IMR-90 (cell line): ENCODE measurements at places on chromosomes 13 and 19. TPM values are rescaled to one million over a fixed set of nuclear protein-coding genes. Genes with fewer than 3 reads are reported as not detected.
A peak's percentile ranks its signal among the peaks of the same experiment; 100 is the strongest.

GRCh38 chr13:111121506-111121905, 6.4 kb downstream of the ARHGEF7 start:
- no peak for DNase-seq

GRCh38 chr19:55580628-55581144, at the start of gene ZNF579:
Gene ZNF579 (minus strand): TSS chr19:55580848. CDS start chr19:55579639, 1,209 bp downstream.
- DNase-seq = peak; percentile 91

GRCh38 chr19:2701361-2702169, 929 bp downstream of the GNG7 start:
- DNase-seq = no peak

DNA sequence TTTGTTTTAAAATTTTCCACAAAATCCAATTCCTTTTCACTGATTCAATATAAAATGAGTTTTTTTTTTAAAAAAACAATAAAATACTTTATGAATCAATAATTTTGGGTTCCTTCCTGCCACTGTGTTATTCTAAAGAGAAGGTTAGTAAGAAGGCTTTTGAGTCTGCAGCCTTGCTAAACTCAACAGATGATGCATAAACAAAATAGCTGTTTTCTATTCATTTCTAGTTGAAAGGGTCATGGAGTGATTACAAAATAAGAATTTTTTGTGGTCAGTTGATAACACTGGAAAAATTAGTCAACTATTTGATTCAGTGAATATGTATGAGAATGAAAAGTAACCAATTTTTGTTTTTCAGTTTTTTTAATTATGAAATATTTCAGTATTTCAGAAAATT, 169.9 kb downstream of the VWA8 start:
- peak; percentile 24 for DNase-seq

DNA sequence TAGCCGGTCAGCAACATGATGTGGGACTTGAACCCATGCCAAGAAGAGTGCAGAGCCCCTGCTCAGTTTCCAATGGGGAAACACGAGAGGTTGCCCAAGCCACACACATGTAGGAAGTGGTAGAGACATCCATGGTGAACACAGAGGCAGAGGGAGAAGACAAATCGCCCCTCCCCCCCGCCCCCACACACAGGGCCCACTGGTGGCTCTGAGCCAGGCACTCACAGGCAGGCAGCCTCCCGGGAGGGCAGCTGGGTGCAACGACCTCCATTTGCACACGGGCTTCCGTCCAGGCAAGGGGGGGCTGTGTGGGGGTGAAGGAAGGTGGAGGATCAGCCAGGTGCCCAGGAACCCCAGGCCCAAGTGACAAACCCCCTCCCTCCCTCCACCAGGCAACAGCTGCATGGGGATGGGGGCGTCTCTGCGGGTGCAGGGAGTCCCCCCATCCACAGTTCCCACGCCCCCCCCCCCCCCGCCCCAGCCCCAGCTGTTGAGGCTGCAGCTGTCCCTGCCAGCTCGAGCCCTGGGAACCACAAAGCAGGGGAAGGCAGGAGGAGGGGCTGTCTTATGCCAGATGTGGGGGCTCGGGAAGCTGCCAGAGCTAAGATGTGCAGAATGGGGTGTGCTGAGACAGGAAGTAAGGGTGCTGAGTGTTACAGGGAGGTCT, 3.4 kb downstream of the NOTCH3 start:
- DNase-seq = peak; percentile 18

DNA sequence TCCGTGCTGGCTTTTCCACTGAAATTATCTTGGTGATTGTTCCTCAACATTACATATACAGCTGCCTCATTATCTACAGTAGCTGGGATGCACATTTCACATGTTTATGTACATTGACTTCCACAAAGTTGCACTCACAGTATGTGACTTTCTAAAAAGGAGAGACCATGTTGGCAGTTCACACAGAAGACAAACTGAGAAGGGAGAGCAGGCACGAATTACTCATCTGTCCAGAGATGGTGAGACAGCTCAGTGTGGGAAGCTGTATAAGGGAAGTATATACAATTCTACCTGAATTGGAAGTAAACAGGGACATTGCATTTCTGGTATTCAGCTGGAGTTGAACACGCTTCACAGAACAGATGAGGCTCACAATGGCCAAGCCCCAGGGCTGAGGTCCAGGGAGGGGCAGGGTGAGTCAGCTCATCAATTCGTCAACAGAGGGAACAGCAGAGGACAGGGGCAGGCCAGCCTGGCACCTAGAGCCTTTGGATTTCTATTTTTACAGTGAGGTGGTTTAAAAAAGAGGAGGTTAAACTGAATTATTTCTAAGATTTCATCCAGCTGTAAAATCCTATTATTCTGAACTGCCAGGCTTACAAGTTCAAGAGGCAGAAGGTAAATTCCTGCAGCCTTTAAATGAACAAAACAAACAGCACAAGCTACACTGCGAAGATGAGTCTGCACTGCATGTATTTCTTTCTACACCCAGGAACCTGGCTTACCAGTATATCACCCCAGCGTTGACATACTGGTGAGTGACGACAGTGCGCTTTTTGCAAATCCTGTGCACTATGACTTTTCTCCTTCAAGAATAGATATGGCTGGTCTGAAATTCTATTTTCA, 9.8 kb downstream of the PARP4 start:
- peak; percentile 53 for DNase-seq

DNA sequence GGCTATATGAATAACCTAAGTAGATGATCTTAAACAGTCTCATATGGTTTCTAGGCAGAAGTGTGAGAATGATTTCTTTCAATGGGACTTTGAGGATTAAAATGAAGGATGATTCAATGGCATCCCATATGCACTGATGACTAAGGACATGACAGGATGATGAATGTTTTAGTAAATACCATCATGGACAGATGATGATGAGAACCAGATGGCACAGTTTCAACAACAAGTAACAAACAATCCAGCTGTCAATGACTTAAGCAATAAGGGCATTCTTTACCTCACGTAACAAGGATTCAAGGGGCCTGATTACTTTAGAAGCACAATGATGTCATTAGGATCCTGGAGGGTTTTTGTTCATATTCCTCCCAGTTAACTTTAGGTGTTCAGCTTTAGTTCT, 2678.4 kb downstream of the PCDH9 start:
- peak; percentile 62 for DNase-seq

- DNase-seq = peak; percentile 76
These were observed 87.0 kb upstream of the HTR2A start for GRCh38 chr13:46983881-46984280.

DNA sequence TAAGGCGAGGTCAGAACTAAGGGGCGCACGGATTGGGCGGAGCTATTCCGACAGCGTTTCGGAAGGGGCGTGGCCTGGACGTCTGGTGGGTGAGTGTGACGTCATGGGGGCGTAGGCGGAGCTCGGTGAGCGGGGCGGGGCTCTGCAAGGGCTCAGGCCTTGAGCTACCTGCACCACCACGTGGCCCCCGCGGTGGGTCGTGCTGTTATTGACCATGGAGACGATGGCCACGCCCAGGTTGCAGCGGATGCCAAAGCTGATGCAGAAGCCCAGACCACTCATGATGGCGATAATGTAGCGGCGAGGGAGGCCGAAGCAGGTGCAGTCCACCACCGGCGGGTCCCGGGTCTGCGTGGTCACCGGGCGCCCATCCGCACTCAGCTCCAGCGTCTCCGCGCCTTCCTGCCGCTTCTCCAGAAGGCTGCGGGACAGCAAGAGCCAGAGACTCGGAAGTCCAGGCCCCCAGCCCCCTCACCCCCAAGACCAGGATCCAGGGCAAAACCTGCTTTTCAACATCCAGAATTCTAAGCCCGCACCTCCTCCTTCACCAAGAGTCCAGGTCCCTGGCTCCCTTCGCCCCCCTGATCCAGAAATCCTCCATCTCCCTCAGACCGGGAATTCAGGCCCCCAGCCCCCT, 4.8 kb downstream of the SLC17A7 start:
- DNase-seq = no peak

DNA sequence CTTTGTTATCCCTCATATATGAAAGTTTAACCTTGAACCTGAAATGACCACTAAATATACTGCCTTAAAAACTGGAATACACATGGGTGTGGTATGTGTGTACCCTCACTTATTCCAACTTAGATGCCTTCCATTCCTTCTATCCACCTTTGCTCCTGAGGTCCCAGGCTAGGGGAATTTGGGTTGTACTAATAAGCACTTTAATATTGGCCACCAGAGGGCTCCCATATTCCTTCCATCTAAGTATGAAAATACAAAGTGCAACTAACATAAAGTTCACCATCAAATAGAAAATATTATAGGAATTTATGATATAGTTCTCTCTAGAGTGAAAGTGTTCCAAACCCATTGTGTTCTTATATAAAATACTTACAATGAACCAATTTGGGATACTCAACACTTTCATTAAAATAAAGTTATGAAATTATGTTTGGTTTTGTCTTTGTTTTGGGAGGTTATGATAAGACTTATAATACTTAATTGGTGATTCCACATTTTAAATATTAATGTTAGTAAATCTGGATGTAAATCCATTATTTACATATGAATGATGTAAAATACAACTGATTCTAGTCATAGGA, 62.3 kb downstream of the ITGBL1 start:
- DNase-seq = peak; percentile 68

GRCh38 chr13:112127564-112128330, 60.8 kb downstream of the SOX1 start:
- no peak for DNase-seq

GRCh38 chr13:58480061-58480460, 848.5 kb downstream of the PCDH17 start:
- no peak for DNase-seq

DNA sequence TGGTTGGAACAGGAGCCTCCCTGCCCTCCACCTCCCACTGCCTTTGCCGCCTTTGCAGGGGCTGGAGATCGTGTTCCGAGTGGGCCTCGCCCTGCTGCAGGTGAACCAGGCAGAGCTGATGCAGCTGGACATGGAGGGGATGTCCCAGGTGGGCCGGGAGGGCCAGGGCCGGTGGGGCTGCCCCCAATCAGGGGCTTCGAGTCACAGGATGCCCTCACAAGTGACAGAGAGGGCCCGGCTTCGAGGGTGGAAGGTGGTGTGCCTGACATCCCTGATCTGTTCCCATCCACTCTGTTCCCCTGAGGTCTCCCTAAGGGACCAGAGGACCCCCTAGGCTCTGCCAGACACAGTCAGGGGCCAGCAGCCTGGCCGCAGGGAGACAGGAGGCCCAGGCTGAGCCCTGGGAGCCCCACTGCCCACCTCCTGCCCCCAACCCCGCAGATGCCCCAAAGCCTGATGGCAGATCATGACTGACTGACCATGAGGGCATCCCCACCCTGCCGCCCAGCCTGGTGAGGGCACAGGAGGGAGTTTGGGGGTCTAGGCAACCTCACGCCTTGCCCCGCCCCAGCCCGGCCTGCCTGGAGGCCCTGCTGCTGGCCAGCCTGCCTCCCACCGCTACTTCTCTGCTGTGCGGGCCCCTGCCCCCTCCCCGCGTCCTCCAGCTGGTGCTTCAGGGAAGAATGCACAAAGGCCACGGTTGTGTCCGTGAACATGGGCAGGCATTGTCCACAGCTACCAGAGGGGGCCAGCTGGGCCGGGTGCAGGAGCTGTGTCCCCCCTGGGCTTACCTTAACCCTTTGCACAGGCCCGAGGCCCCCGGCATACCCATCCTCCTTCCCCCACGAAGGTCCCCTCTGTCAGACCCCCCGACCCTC, 21.8 kb downstream of the EVI5L start:
- no peak for DNase-seq

DNA sequence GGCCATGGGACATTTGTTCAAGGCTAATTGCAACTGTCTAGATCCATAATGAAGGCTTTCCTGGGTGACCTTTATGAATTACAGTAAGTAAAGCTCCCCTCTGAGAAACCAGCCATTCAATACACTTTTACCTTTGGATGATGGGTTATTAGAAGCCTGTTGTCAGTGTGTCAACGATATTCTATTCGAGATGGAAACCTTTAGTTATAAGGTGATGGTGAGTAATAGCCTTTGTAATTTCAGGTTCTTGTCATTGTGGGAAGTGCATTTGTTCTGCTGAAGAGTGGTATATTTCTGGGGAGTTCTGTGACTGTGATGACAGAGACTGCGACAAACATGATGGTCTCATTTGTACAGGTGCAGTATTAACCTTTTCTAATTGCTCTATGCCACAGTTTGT, 261.7 kb downstream of the ITGBL1 start:
- no peak for DNase-seq

DNA sequence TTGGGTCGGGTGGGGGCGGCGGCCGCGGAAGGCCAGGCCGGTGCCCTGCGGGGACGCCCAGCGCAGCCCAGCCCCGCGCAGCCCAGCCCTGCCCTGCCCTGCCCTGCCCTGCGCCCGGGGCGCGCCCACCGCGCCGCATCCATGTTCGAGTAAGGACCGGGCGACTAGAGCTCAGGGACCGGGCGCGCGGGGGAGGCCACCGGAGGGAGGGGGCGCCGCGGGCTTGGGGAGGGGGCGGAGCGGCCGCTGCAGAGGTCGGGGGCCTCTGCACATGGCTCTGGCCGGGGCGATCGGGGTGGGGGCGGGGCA, 169 bp downstream of the GRAMD1A start:
- no peak for DNase-seq

CAPN12 gene
- 0.18 TPM in 1 of 2 replicates, not detected in the other for total RNA-seq

OR4F17 gene
- total RNA-seq = not detected in 2 replicates

ENOX1 gene
- 1.3 and 1.9 TPM in 2 replicates for total RNA-seq

LRRC63 gene
- not detected in 2 replicates for total RNA-seq

SAMD4B gene
- total RNA-seq = 18.3 and 19.2 TPM in 2 replicates

SIGLEC12 gene
- not detected in 2 replicates for total RNA-seq
